Mucosa of descending colon (tissue), 3 donors: ENCODE measurements at places on chromosomes 1 and 21. TPM values are rescaled to one million over a fixed set of nuclear protein-coding genes. Genes with fewer than 3 reads are reported as not detected.
A peak's percentile ranks its signal among the peaks of the same experiment; 100 is the strongest.

Gene TCHH
- 0.09 TPM for total RNA-seq

DNA sequence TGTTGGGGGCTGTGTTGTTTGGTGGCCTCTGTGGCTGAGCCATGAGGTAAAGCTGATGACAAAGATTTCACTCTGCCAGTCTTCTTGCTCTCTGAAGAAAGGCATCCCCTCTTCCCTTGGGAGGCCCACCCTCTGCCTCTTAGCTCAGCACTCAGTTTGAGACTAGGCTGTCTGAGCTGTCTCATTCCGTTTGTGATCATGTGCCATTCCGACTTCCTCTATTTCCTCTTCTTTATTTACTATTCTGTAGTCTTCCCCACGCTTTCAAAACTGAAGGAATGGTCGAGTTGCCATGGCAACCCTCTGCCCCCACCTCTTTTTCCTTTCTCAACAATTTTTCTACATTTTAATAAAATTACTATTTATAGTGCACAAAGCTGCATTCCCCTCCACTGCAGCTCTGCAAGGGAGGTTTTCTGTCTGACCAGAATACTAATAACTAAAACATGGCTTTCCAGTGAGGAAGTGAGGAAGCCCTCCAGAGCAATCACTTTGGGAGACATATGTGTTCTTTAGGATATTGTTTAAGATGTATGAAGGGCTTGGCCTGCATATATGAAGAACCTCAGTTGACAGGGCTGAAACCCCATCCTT lies 30.8 kb downstream of the KCNA3 start:
- DNase-seq, result no peak

DNA sequence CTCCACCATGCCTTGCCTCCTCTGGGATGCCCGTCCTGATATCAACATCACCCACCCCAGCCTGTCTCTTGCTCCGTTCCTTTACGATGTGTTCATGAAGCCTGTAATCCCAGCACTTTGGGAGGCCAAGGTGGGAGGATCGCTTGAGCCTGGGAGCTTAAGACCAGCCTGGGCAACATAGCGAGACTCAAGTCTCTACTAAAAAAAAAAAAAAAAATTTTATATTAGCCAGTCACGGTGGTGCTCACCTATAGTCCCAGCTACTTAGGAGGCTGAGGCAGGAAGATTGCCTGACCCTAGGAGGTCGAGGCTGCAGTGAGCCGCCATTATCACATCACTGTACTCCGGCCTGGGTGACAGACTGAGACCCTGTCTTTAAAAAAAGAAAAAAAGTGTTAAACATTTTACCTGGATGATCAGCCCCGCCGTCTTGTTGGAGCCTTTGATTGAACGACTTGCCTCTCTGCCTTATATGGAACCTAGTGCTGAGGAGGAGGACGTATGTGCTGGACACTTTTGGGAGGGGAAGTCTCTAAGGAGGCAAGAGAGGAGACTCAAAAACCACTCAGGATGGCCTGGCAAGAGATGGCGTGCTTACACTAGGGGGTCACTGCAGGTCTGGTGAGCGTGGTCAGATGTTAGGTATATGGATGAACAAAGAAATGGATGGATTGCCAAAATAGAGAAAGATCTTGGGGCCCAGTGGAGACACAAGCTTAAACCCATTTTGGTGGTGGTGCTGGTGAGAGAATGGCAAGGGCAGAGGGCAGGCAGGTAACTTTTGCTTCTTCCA lies 80.5 kb upstream of the IFFO2 start:
- no peak for DNase-seq

GRCh38 chr1:66119148-66119547 lies 326.5 kb downstream of the PDE4B start:
- no peak for DNase-seq

DNA sequence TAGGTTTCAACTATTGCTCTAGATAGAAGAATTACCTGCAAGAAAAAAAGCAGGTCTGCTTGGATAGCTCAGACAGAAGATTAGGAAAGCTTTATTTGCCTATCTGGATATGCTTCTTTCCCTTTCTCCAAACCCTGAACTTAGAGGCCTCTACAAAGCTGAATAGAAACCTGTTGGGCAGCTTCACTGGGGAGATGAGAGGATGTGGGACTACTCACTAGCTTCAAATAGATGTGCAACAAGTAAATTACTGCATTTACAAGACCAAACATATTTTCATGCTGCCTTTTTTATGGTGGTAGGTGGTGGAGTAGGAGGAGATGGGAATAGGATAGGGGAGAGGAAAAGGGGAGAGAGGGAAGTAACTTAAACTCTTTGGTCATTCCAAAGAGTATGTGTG lies 6.4 kb downstream of the CLCA2 start:
- no peak for DNase-seq

Gene LPAR3
- 3.5 TPM for total RNA-seq

DNA sequence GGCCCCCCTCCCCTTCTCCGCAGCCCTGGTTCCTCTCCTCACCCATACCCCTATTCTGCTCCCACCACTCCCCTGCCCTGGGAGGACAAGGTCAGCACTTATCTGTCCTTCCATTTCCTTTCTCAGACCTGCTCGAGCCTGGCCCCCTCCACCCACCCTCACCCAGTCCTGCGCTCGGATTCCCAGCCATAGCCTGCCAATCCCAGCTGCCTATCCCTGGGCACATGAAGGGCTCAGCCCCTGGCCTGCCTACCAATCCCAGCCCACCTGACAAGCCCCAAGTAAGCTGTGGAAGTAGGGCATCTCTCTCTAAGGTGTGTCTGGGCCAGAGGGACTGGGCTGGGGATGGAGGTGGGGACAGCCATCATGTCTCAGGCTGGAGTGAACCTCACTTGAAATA lies 5.4 kb downstream of the BLACAT1 start:
- DNase-seq, result no peak

DNA sequence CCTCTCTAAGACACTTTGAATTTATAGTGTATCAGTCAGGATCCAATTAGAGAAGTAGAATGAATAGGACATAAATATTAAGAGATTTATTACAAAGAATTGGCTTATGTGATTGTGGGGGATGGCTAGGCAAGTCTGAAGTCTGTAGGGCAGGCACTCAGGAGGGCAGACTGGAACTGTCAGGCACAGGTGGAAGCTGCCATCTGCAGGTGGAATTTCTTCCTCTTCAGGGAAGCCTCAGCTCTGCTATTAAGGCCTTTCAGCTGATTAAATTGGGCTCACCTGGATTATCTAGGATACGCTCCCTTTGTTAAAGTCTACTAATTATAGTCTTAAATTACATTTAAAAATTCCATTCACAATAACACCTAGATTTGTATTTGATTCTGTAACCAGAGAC lies 92.0 kb upstream of the HAO2 start:
- DNase-seq, result no peak

Gene RNF186
- total RNA-seq, result 15.1 TPM

GRCh38 chr1:30755746-30756145 lies 1.8 kb downstream of the LAPTM5 start:
- no peak for DNase-seq

DNA sequence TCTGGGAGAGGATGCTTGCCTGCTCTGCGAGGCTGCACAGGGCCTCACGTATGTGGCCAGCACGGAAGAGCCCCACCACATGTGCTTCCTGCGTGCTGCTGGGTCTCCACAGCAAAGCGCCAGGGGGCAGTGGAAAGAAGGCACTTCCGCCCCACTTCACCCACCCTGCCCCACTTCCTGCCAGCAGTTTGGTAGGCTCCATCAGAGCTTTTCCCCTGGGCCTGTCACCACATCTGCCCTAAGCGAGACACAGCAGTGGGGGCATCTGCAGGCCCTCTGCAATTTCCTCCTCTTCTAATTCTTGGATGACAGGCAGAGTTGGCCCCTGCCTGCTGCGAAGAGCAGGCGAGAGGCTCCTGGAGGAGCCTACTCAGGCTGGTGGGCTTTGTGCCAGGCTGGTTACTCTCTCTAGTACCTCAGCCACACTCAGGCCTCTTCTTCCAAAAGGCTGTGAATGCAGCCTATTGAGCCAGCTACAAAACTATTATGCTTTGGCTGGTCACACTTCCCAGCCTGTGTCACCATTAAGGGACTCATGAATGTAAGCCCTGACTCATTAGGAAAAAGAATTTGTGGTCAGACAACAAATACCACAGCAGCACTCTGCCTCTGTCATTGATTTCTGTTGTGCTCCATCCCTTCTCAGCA lies 25.0 kb downstream of the CD244 start:
- peak; percentile 91 for DNase-seq

DNA sequence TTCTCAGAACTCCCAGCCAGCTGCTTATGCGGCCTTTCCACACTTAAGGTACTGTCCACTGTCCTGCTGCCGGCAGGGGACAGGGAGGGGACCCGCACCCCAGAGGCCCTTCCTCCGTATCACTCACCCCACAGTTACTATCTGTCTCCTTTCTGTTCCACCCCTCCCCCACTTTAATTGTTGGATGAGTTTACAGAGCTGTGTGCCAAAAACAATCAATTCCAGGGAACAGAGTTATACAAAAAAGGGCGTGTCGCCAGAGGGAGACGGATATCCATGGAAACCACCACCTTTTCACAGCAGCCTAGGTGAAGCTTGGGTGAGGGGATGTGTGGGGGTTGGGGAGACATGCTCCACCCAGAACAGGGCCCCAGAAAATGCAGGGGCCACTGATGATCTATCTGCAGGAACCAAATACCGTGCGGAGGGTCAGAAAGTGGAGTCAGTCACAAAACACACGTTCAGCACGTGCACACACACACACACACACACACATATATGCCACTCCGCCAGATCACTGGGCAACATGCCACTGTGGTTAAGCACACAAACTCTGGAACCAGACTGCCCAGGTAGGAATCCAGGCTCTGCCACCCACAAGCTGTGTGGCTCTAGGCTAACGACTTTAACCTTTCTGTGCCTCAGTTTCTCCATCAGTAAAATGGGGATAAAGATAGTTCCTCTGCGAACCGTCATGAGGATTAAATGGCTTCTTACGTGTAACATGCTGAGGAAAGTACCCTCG lies 30.5 kb downstream of the CASZ1 start:
- peak; percentile 89 for DNase-seq

DNA sequence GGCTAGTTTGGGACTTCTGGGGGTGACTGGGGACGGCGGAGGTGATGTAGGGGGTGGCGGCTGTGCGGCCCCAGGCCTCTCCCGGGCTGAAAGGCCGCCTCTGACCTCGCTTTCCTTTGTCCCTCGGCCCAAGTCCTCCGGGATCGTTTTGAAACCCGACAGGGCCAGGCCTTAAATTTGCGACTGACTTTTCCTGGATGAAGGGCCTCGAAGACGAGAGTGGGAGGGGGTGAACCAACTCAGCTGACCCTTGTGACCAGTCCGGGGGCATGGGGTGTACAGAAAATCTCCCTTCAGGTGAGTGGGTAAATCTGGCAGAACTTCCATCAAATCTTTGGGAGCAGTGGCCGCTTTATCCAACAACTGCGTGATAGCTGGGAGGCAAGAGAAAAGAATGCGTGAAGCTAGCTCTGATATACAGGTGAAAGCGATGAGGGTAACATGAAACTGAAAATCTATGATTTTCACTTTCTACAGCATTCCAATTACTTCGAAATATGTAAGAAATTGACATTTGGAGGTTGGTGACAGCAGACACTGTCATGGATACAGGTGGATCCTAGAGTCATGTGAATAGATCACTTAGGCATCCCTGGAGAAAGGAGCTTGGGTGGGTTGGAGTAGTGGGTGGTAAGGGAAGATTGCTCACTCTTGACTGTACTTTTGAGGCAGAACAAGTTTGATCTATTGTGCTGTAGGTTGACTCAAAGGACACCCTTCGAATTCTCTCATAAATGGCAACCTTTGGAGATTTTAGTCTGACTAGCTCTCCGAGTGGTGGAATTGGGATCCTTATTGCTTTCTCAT lies 885 bp downstream of the AHCYL1 start:
- no peak for DNase-seq

- DNase-seq, result no peak
These were observed 236.6 kb downstream of the DSCAM start for GRCh38 chr21:40610345-40610744.

DNA sequence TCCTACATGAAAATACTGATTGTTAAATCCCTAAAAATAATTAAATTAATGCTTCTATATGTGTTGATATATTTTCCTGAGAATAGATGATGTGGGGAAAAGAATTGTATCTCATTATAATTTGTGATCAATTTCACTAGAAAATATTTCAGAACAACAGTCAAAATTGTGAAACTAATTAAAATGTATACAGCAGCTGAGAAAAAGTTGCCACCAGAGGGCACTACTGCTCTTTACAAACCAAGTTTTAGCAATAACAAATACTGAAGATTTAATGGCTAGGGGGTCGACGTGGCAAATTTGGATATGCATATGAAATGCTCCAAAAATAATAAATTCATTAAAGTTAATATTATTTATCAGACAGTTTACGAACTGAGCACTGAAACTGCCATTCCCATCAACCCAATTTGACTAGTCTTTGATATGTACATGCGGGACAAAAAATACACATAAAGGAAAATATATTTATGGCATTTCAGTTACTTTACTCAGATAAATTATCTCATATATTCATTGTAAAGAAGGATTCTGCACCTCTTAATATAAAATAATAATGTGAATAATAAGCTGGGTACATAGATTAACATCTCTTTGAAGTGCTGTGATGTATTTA lies 96.3 kb upstream of the TMPRSS15 start:
- peak; percentile 81 for DNase-seq

DNA sequence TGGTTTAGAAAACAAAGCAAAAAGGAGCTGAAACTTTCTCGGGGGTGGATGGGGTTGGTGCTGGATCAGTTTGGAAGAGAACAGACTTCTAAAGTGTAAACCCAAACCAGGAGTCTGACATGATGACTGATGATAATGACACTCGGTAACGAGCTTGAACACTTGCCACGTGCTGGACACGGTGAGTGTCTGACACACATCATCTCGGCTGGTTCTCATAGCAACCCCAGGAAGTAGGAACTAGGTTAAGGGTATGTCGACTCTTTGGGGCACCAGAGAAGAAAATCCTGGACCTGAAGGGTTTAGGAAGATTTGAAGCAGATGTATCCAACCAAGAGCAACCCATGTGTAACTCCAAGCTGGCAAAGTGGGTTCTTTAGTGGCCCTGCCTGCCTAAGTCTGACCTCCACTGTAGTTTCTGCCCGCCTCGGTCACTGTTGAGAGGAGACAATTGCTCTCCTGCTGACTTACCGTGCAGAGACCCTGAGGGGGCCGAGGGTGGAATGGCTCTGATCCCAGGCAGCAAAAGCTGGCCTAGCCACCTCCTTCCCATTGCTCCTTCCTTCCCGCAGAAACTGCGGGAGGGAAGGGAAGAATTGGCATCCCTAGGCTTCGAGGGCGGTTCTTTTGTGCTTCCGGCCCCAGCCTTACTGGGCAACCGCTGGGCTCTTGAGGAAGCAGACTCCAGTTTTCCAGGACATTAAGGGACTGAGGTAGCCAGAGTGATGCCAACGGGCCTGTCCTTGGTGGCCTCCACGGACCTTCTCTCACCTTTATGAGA lies 156.0 kb downstream of the TOMM20 start:
- no peak for DNase-seq

GRCh38 chr1:17958704-17959103 lies 148.9 kb upstream of the IGSF21 start:
- no peak for DNase-seq

- DNase-seq, result no peak
These were observed 114.5 kb downstream of the DSCAM start for GRCh38 chr21:40732253-40733023.

GRCh38 chr1:205880923-205881322 lies 31.0 kb upstream of the PM20D1 start:
- no peak for DNase-seq
